ENCODE measurements at places on chromosomes 11 and 22.

DNA sequence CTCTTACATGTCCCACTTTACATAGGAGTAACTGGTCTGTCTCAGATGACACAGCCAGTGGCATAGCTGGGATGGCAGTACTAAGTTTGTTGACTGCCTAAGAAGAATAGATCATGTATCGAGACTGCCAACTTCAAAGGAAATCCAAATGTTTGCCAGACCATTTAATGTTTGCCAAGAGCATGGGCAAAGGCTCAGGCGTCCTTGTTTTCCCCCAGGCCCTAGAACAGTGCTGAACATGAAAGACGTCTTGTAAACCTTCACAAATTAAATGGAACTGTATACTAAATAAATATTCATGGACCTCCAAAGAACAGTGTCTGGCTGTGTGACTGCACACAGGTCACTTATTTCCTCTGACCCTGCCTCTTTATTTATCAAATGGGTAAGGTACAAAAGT lies 234.7 kb upstream of the CCDC90B start:
- DNase-seq = no peak

GRCh38 chr11:95796501-95796900 lies 6.2 kb downstream of the CEP57 start:
- DNase-seq = no peak

- no peak for DNase-seq
Observed at GRCh38 chr11:36333468-36333867, 37.4 kb downstream of the PRR5L start.

DNA sequence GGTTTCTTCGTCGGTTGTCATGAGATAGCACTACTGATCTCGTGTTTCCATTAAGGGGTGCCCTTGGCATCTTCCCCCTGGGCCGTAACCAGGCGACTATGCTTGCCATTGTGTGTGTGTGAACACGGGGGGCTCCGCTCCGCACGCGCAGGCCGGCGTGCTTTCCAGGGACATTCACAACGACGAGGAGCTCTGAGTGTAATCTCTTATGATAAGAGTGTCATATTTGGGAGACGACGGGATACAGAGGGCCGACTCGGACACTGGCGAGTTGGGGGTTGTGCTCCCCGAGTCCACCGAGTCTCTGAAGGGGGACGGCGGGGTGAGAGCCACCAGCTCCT lies 170.9 kb upstream of the CTSC start:
- DNase-seq = no peak

GRCh38 chr11:68031144-68031464 lies 623 bp downstream of the NDUFS8 start:
- no peak for DNase-seq

DNA sequence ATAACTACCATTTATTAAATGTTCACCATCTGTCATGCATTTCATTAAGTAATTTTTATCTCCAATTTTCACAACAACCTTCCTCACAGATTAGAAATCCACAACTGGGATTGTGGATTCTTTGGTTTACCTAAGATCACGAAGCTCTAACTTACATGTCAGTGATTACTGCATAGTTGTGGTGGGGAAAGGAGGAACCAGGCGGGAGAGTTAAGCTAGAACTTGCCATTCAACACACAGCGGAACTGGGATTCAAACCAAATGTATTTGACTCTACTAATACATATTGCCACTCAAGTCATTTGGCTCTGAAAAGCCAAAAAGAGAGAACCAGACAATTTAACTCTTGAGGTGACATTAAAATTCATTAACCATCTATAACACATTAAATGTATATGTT lies 10.4 kb upstream of the LAYN start:
- DNase-seq = no peak

GRCh38 chr22:21940521-21940920 lies 12.1 kb downstream of the PPM1F start:
- DNase-seq = no peak

DNA sequence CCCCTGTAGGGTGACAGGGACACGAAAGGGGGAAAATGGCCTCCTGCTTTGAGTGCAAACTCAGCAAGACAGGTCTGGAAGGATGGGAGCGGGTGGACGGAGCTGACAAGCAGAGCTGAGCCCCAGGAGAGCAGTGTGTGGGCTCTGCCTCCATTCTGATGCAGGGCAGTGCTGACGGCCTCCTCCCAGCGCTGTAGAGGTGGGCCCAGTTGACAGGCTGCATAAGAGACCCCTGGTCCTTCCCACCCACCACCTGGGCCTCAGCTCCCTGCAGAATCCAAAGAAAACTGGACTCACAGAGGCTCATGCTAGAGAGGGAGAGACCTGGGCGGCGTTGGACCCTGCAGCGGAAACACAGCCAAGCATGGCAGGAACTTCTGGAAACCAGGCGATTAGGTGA lies 1113.4 kb downstream of the BRD1 start:
- no peak for DNase-seq

GRCh38 chr22:32957200-32957803 lies 100.9 kb downstream of the SYN3 start:
- no peak for DNase-seq

- DNase-seq = no peak
Observed at GRCh38 chr11:12802418-12803085, 128.3 kb downstream of the TEAD1 start.

GRCh38 chr11:34641456-34641855 lies 20.6 kb downstream of the EHF start:
- no peak for DNase-seq

GRCh38 chr11:2891326-2892214 lies 6.0 kb upstream of the CDKN1C start:
- DNase-seq = no peak

GRCh38 chr11:79902493-79902892 lies 461.7 kb upstream of the TENM4 start:
- DNase-seq = no peak

GRCh38 chr11:102929972-102930371 lies 25.6 kb downstream of the MMP13 start:
- no peak for DNase-seq

DNA sequence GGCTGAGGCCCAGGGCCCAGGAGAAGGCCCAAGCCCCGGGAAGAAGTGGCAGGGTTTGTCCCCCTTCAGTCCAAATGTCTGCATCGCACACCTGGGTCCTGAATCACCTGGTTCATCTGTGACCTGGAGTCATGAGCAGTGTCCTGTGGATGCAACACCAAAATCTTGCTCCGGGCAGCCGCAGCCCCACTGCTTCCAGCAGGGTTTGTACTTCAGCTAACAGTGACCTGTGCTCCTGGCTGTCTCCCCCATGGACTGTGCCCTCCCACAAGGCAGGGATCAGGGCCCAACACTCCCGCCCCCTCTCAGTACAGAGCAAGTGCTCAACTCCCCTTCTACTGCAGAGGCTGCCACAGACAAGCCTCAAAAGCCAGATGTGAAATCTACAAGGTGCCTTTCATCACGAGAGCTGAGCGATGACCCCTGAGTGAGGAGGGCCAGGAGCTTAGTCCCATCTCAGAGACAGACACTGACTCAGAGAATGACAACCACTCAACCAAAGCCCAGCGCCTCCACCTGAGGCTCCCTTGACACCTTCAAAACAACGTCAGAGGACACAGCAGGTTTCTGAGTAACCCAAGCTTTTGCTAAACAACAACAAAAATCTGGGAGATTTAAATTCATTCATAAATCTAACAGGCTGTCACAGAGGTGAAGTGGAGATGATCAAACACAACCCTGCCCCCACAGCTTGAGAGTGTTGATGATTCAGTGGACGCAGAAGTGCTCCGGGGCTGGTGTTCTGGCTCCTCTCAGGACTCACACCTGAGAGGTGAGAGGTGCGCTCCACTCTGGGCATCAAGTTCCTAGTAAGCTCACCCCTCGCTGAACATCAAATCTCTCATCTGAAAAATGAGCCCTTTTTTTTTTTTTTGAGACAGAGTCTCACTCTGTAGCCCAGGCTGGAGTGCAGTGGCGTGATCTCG lies 3.4 kb downstream of the KIAA0930 start:
- no peak for DNase-seq

DNA sequence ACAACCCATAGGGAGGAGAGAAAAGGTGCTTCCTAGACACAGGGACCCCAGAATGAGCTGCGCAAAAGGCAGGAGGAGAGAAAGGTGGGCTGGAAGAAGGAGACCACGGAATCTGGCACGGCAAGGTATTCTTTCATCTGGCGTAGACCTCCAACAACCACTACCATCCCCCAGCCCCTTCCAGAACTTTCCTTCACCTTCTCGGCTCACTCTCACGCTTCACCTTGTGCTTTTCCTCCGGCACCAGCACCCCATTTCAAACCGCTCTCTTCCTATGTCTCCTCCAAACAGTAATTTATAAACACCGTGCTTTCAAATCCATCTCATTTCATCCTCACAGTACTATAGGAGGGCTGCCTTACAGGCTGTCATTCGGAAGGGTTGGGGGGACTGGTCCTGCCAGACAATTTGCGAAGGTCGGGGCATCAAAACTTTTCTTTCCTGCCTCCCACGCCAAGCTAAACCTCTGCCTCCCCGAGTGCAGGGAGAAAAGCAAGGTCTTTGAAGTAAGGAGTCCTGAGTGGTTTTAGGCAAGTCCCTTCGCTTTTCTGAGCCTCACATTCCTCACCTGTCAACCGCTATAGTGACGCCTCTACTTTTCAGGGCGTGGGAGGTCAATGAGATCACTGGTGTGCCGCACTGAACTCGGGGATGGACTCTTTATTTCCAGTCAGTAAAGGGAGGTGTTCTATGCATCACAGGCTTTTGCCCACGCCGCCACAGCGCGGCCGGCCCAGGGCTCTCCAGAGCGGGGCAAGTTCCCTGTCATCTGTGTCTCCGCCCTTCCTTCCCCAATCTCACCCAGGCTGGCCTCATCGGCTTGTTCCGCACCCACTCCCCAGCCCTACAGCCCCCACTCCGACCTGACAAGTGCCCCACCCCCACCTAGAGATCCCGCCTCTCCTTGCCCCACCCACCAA lies 800 bp downstream of the KCTD21 start:
- DNase-seq = no peak

DNA sequence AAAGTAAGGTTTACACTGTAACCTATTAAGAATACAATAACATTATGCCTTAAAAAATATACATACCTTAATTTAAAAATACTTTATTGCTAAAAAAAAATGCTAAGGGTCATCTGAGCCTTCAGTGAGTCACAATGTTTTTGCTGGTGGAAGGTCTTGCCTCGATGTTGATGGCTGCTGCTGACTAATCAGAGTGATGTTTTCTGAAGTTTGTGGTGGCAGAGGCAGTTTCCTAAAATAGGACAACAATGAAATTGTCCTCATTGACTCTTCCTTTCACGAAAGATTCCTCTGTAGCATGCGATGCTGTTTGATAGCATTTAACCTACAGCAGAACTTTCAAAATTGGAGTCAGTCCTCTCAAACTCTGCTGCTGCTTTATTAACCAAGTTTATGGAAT lies 97.6 kb downstream of the FAT3 start:
- no peak for DNase-seq

DNA sequence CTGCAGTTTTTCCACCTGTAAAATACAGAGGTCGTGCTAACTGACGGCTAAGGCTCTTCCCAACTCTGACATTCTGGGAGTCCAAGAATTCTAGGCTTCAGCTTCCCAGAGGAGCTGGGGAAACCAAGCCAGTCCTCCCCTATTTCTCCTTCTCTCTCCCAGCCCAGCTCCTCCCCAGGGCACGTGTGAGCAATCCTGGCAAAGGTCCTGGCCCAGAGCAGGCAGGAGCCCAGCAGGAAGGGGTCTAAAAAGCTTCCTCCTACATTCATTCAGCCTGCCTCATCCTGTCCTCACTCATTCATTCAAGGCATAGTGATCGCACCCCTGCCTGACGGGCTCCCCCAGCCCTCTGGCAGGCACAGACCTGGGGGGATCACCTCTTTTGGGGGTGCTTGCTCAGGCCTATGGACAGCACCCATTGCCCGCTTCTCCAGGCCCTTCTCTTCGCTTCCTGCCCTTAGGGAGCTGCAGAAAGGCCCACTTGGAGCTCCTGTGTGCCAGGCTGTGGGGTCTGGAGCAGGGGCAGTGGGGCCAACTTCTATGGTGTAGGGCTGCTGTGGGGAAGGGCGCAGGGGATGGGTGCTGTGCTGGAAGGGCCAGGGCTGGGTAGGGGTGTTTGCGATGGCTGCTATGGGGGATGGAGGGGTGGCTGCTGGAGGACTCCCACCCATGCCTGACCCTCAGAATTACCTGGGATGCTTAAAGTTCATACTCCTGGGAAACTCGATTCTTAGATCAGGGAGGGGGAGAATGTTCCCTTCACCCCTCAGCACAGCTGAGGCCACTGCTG lies 9.8 kb downstream of the KCNC1 start:
- DNase-seq = no peak

GRCh38 chr11:33063326-33063881 lies 24.0 kb downstream of the TCP11L1 start:
- no peak for DNase-seq

DNA sequence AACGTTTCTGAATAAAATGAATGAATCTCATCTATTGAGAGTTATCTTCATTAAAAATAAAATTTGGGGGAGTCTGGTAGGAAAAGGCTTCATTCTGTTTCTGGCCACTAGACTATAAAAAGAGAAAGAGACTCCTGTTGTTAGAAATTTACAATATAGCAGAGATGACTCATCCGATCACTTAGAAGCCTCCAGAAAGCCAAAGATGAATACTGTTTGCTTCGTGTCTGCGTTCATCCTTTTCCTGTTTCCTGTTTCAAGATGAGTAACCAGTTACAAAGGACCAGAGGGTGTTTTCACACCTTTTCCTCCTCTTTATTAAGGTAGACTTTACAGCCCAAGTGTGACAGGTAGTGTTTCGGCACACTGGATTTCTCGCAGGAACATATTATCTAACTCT lies 1120.7 kb downstream of the LRRC4C start:
- no peak for DNase-seq

DNA sequence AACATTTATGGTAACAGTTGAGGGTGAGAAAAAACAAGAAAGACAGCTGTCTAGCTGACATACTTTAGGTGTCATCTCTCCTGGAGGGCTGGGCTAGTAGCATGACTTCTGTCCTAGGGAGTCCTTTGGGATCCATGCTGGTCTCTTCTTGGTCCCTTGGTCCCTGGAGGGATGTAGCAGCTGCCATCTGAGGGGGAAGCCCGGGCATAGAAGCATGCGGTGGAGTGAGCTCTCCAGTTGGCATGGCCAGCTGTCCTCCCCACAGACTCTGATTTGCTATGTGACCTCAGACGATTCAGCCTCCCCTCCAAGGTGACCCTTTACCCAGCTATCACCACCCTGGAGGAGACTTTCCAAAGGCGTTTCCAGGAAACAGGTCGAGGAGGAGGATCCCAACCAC lies 28.7 kb downstream of the POU2F3 start:
- DNase-seq = no peak

DNA sequence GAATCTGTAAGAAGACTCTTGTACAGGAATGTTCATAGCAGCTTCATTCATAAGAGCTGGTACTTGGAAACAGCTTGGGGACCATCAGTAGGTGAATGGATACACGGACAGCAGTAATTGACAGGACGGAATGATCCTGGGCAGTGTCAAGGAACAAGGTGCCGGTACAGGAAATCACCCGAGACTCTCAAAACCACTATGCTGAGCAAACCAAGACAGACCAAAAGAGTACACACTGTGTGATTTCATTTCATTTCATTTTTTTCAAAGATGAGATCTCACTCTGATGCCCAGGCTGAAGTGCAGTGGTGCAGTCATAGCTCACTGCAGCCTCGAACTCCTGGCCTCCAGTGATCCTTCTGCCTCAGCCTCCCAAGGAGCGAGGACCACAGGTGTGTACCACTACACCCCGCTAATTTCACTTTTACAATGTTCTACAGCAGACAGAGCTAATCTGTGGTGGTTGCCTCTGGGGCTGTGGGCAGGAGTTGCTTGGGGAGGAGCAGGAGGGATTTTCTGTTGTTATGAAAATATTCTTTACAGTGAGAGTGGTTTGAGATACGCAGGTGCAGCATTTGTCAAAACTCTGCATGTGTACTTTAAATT lies 15.6 kb downstream of the PARVB start:
- no peak for DNase-seq

- no peak for DNase-seq
Observed at GRCh38 chr22:30282616-30283046, 6.7 kb downstream of the CASTOR1 start.

Data from C1 segment of cervical spinal cord (tissue), 14 donors.